Activated CD4-positive, CD25-positive, alpha-beta regulatory T cell treated with anti-CD3 and anti-CD28 coated beads, Interleukin-2, amount 50 U/mL, for 24 hours (primary cell): ENCODE measurements at places on chromosomes 12 and 14.

DNA sequence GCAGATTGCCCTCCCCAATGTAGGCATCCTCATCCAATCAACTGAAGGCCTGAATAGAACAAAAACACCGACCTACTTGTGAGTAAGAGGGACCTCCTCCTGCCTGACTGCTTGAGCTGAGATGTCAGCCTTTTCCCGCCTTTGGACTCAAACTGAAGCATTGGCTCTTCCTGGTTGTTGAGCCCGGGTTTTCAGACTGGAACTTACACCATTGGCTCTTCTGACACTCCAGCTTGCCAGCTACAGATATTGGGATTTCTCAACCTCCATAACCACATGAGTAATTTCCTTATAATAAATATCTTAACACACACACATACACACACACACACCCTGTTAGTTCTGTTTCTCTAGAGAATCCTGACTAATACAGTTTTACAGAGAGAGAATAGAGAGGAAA, 173.4 kb upstream of the NTF3 start:
- ATAC-seq, result no peak

DNA sequence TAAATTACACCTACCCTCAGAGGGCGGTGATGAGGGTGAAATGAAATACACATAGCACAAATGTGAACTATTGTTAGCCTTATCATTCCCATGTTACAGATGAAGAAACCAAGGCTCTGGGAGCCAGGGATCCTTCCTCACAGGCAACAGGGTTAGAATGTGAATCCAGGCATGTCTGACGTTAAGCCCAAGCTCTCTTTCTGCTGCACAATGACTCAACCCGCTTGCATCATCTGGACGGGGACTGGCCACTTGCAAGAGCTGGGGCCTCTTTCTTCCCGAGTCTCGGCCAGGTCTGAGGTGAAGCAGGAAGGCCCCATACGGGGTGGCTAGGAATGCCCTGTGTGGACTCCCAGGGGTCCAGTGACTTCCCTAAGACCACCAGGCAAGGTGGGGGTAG, 105.2 kb downstream of the RBM19 start:
- no peak for ATAC-seq

GRCh38 chr12:100942984-100943749, 148.6 kb downstream of the ANO4 start:
- no peak for ATAC-seq

GRCh38 chr12:49809906-49810389, 18.3 kb downstream of the NCKAP5L start:
- no peak for ATAC-seq

- no peak for ATAC-seq
Observed at GRCh38 chr14:96184737-96185136, 19.9 kb upstream of the BDKRB2 start.
